ENCODE measurements at places on chromosomes 7 and 10.

DNA sequence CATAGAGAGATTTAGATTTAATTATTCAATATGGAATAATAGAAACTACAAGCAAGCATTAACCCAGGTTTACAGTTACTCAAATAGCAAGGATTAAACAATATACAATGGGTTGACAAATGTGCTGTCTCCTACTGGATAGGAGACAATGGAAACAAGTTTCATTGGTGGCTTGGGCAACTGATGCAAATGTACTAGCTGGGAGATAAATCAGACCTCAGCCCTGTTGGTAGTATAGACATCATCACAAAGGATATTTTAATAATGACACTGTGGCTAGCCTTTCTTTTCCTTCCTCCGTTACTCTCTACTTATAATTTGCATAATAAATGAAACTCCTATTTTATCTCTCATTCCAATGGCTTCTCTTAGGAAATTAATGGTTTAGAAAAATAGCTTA lies 96.5 kb upstream of the DKK1 start:
- no peak for DNase-seq

- no peak for DNase-seq
These were observed 599.3 kb upstream of the MKI67 start for GRCh38 chr10:128725531-128725930.

DNA sequence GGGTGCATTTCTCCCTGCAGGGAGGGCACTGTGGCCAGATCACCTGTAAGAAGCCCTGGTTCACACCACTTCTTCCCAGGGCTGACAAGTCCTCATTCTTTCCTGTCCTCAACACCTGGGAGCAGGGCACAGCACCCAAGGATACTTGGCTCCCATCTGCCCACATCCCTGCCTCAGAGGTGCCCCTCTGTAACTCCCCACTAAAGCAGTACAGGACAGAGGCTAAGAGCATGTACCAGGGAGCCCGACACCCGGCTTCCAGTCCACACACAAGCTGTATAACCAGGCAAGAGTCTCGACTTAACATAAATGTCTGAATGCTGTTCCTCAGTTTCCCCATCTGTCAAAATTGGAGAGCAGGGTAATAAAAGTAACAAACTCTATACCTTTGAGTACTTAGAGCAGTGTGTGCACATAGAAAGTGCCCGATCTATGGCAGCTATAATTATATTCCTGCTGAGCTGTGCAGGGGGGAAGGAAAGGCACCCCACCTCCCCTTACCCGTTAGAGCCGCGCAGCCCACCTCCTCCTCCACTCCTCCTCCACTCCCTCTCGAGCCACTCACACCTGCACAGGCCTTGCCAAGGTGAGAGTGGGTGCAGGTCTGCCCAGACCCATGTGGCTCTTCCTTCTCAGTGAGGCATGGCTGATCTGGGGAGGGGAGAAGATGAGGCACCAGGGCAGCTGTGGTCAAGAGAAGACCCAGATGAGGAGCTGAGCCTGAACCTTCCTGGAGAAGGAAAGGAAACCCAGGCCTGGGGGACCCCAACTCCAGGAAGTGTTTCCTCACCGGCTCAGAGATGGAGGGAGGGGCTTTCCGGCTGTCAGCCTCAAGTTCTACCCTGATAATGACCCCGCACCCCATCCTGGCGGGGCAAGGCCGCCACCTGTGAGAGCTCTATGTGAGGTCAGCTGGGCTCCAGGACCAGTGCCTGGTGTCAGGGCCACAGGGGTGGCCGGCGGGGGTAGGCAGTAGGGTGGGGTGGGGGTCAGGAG lies 22.6 kb downstream of the PODXL start:
- no peak for DNase-seq

DNA sequence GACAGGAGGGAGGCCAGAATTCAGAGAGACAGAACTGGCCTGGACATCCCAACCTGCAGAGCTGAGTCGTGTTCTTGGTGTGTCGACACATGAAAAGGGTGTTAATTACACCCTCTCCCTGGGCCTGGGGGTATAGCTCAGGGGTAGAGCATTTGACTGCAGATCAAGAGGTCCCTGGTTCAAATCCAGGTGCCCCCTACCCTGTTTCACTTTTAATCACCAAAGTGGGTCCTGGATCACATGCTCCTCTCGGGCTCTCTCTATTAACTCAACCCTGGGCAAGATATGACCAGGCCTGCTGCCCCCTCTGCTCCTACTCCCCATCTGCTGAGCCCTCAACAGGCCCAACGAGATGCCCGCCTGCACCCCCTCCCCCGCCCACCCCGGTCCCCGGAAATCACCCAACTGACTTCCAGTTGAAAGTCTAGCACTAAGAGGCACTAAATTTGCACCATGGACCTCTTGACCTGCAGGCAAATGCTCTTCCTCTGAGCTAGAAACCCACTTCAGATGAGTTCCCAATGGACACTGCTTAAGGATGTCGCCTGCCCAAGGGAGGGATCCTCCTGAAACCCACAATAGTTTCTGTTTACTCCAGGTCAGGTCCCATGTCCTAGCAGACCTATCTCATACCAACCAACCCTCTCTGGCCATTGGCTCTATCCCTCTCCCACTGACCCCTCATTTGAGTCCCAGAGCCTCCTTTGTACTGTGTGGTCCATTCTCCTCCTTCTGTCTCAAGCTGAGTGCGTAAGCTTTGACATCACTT lies 137.6 kb downstream of the ZNF467 start:
- DNase-seq = no peak

DNA sequence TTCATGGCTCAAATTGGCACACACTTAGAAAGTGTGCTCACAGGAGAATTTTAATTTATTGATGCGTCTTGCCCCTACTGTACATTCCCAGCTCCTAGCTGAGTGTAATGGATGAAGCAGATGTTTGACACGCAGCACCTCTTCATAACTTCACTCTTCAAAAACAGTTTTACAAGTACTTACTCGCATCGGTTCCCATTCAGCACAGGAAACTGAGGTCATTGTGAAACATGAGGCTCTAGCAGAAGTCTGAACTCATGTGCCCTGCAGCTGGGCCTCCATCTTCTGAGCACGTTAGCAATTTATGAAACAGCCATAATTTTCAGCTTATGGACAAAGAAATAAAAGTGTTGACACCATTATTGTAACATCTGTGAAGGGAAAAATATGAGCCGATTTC lies 558.9 kb upstream of the MGMT start:
- no peak for DNase-seq

DNA sequence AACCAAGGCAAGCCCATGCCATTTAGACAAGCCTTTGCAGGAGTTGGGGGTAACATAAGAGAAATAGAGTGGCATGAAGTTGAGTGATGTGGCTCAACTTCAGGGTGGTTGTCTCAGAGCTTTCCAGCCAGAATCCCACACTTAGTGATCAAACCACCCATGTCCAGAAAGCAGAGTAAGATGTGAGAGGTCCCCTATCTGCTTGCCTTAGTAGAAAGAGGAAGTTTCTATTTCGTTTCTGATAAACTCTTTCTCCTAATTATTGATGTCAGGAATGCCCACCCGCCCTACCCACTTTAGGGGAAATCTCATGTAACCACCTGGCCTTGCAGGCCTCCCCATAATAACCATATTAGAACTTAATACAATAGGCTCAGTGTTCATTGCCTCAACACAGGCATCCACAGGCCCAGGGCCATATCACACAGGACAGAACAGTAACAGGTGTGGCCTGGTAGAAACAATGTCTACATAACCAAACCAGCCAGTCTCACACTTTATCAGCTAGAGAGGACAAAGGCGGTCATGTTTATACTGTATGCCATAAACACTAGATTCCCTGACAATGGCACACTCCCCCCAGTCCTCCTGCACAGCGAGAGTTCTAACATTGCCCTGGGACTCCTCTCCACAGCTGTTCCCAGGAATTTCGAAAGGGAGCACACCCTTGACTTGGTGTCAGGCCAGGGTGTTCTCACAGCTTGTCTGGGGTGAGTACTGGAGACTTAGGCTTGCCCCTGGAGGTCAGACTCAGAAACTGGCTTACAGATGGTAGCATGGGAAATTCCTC lies 364.4 kb downstream of the CXCL12 start:
- no peak for DNase-seq

DNA sequence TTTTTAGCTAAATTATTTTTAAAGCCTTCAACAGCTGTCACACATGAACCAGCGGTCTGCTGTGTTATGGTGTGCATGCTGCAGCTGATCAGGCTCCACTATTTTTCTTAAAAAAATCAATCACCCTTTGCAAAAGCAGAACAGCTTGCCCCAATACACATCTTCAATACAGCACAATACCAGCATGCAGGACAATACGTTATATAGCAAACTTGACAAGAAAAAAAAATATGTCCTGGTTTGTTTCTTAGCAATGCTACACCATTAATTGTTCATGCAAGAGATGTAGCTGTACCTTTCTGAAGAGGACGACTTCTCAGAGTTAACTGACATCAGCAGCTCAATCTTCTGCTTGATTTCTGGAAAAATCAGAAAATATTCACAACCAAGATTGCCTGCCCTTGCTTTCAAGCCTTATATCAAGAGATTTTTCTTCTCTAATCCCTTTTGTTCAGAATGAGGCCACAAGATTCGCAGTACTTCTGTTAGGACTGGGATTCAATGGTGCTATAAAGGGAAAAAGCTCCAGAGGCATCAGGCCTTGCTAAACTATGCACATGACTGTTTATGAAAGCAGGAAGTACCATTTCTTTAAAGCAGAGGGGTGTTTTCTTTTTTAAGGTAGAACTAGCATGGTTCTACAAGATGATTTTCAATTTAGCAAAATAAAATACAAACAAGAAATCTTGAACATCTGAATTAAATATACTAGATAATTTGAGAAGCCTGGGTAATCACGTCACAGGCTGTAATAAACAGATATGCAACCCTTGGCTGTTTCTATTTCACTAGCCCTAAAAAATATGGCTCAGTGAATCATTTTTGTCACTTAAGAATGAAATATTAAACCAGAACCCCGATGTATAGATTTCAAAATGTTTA lies 120.0 kb downstream of the SRPK2 start:
- DNase-seq = no peak

GRCh38 chr7:79968894-79969293 lies 165.7 kb upstream of the GNAI1 start:
- DNase-seq = no peak

- no peak for DNase-seq
These were observed 18.1 kb upstream of the TLX1 start for GRCh38 chr10:101112799-101113594.

GRCh38 chr10:13779748-13780147 lies 193.0 kb downstream of the PRPF18 start:
- no peak for DNase-seq

DNA sequence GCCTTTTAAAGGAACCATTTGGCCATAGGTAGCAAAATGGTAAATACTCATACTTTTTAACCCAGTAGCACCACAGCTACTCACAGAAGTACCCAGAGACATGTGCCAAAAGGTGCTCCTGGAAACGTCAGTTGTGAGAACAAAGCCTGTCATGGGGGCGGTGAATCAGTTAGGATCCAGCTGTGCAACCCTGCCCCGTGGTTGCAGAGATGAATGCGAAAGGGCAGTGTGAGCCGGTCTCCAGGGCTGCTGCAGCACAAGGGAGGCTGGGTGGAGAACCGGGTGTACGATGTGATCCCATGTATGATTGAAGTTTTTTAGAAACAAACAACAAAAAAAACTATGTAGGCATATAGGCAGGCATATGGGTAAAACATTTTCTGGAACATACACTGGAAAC lies 1.3 kb upstream of the LRRC18 start:
- no peak for DNase-seq

DNA sequence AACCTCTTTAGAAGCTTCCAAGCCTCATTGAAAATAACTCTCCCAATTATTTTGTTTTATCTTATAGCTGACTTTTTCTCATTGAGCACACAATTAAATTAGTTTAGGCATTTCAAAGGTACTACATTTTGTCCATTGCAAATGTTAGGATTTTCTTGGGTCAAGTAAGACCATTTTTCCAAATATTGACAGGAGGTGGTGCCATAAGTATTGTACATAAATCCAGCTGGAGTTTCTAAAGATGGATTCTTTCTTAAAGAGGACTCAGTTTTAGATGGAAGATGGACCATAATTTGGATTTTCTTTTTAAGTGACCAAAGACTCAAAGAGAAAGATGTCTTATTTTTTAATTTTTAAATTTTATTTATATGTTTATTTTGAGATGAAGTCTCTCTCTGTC lies 12.3 kb upstream of the OPN4 start:
- DNase-seq = no peak

DNA sequence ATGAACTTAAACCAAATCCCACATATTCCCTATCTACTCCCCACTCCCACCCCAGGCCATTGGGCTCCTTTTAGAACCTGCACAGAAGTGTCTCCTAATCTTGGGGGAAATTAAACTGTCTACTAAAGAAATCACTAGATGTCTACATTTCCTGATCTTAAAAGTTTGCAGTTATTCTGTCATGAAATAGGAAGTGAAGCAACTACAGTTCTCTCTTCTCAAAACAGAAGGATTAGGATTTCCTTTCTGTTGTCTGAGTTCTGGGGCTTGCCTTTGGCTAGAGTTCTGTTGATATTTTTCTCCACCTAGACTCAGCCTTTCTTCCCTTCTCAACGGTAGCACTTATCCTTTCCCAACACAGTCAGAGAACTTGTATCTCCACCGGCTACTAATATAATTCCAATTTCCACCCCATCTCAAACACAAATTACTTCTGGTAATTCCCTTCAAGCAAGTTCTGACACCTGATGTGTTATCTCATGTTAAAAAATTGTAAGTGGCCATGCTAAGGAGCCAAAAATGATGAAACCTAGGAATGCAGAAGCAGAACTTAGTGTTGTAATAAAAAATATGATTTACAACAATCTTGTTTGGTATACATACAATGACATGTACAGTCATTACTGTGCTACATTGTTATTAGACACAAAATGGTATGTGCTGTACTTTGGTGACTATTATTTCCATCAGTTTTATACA lies 12.1 kb downstream of the OR9A4 start:
- DNase-seq = no peak

GRCh38 chr10:97075961-97076525 lies 109.7 kb downstream of the SLIT1 start:
- no peak for DNase-seq

- DNase-seq = no peak
These were observed 30.5 kb upstream of the GNAT3 start for GRCh38 chr7:80542398-80542797.

DNA sequence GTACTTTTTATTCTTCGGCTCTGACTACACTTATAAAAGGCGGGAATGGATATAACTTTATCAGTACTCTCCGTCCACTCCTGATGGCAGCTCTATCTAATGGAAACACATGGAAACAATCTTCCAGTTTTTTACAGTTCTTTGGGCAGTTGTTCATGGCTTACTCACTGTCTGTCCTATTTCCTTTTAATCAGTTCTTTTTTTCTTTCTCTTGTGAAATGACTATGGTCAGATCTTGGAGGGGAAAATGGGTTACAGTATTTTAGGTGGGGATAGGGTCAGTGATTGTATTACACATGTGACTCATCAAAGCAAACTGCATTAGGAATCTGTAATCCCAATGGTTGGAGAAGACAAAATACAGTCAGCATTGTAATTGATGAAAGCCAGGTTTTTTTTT lies 112.4 kb downstream of the BICC1 start:
- DNase-seq = no peak
